Upper lobe of left lung (tissue), 6 donors: ENCODE measurements at places on chromosomes 13 and 19. TPM values are rescaled to one million over a fixed set of nuclear protein-coding genes. Genes with fewer than 3 reads are reported as not detected.

The NKG7 gene
- 3.4 TPM for total RNA-seq

The WDR88 gene
- total RNA-seq: not detected

DNA sequence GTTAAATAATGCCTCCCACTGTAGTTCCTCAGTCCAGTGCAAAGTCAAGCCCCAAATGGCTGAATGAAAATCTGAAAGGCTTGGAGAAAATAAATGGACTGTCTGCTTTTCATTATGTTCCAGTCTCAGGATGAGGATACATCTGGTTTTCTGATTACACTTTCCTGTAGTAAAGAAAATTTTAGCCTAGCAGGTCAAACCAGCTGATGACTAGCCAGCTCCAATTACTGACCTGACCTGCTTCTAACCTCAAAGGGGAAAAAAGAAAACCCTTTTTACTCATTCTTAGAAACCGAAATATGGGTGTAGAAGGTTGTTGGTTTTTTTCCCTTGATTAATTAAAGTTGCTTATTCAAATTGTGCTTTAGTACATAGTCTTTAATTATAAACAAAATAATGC lies 418.4 kb downstream of the EFNB2 start:
- DNase-seq: no peak
- H3K27ac ChIP-seq: no peak overlapping the region
- H3K4me3 ChIP-seq: no peak overlapping the region

DNA sequence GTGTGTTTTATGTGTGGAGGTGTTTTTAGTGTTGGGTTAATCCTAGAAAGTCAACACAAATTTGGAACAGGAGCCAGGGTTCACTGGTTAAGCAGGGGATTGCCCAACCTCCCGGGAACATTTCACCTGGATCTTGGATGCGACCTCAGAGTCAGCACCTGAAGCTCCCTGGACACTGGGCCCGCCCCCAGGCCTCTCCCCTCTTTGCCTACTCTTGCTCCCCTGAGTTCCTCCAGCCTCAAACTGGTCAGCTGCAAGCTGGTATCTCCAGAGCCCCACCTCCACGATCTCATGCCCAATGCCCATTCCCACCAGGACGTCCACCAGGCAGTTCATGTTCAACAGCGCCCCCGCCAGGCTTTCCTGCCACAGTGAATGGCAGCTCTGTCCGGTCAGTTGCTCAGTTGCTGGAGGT lies 9.7 kb downstream of the HSD17B14 start:
- H3K27ac ChIP-seq: no peak overlapping the region
- H3K4me1 ChIP-seq: no peaks in the 10 kb centered on the region
- DNase-seq: peak; percentile 90
- H3K36me3 ChIP-seq: peaks cover 6% of the 10 kb centered on the region
- no peak overlapping the region for H3K4me3 ChIP-seq

GRCh38 chr13:78215458-78216108 lies 297.0 kb upstream of the EDNRB start:
- H3K36me3 ChIP-seq: no peaks in the 10 kb centered on the region
- no peaks in the 10 kb centered on the region for H3K4me1 ChIP-seq
- no peak overlapping the region for H3K4me3 ChIP-seq
- DNase-seq: no peak

DNA sequence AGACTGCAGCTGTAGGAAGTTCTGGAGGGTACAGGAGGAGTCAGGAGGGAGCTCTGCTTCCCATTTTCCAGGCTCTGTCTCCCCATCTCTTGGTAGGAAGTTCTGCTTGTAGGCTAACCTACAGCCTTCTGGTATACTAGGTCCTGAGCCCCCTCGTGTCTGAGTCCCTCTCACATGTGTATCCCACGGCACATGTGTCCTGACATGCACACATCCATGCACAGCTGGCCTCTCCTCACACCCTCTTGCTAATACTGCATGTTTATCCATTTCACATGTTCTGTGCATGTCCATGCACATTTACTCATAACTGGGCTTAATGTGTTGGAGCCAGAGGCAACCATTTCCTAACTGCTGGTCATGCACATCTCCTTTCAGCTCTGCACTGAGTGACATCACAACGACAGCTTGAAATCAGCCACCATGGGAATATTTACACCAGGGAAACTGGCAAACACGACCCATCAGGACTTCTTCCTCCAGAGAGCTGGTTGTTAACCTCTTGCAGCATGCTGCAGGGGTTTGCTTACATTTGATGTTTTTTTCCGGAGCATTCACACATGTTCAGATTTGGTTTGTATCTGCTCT lies 3.0 kb downstream of the CD209 start:
- no peaks in the 10 kb centered on the region for H3K36me3 ChIP-seq
- H3K27me3 ChIP-seq: no peaks in the 10 kb centered on the region
- no peak overlapping the region for H3K27ac ChIP-seq
- H3K4me1 ChIP-seq: no peaks in the 10 kb centered on the region
- H3K4me3 ChIP-seq: no peak overlapping the region
- DNase-seq: no peak

DNA sequence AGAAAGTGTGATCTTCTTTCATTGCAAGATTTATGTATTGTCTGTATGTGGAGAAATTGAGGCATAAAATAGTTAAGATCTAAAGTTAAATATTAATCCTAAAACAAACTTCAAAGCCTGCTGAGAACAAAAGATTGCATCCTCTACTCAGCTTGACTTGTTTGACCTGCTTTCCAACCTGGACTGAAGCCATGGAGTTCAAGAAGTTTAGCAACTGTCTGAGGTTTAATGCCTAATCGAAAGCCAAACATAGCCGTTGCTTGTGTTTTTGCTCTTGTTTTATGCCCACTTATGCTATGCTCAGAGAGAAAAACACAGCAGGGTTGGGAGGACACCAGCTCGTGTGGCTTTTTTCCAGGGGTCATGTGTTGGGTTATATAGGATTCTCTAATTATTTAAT lies 135.6 kb downstream of the NUFIP1 start:
- no peak overlapping the region for H3K4me3 ChIP-seq
- H3K4me1 ChIP-seq: no peaks in the 10 kb centered on the region
- no peak for DNase-seq
- peak overlapping the region; percentile 57 for H3K27ac ChIP-seq

DNA sequence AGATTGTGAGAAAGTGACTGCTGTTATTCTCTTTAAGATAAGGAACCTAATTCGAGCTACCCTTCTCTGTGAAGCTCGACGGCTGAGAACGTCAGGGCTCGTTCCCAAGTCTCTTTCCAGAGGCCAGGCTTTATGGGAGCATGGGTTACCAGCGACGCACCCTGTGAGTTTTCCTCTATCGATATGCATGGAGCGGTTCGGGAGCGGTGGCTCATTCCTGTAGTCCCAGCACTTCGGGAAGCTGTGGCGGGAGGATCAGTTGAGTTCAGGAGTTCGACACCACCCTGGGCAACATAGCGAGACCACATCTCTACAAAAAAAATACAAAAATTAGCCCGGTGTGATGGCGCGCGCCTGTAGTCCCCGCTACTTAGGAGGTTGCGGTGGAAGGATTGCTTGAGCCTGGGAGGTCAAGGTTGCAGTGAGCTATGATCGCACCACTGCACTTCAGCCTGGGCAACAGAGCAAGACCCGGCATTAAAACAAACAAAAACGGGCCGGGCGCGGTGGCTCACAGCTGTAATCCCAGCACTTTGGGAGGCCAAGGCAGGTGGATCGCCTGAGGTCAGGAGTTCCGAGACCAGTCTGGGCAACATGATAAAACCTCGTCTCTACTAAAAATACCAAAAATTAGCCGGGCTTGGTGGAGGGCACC lies 681 bp upstream of the ZNF606 start:
- peaks cover 17% of the 10 kb centered on the region for H3K4me1 ChIP-seq
- no peaks in the 10 kb centered on the region for H3K27me3 ChIP-seq
- peaks cover 19% of the 10 kb centered on the region for H3K36me3 ChIP-seq
- no peak for DNase-seq

GRCh38 chr19:12800923-12801465 lies 606 bp downstream of the PRDX2 start:
- peak overlapping the region; percentile 71 for H3K4me3 ChIP-seq
- DNase-seq: peak; percentile 25
- H3K27ac ChIP-seq: peak overlapping the region; percentile 40

- no peaks in the 10 kb centered on the region for H3K36me3 ChIP-seq
- no peaks in the 10 kb centered on the region for H3K27me3 ChIP-seq
- no peaks in the 10 kb centered on the region for H3K4me1 ChIP-seq
- no peak overlapping the region for H3K27ac ChIP-seq
- no peak for DNase-seq
These were observed 66.4 kb upstream of the PCDH9 start for GRCh38 chr13:67296511-67296910.

- no peak overlapping the region for H3K4me3 ChIP-seq
- no peaks in the 10 kb centered on the region for H3K36me3 ChIP-seq
- no peaks in the 10 kb centered on the region for H3K27me3 ChIP-seq
- no peak overlapping the region for H3K27ac ChIP-seq
These were observed 198.1 kb downstream of the OXGR1 start for GRCh38 chr13:96796091-96796633.

- no peak overlapping the region for H3K4me3 ChIP-seq
- DNase-seq: peak; percentile 27
- H3K36me3 ChIP-seq: no peaks in the 10 kb centered on the region
- peaks cover 24% of the 10 kb centered on the region for H3K4me1 ChIP-seq
- H3K27me3 ChIP-seq: no peaks in the 10 kb centered on the region
- H3K27ac ChIP-seq: peak overlapping the region; percentile 24
These were observed 27.3 kb downstream of the SHISA2 start for GRCh38 chr13:26024558-26024957.

- DNase-seq: no peak
- H3K36me3 ChIP-seq: no peaks in the 10 kb centered on the region
- H3K27ac ChIP-seq: no peak overlapping the region
- H3K4me1 ChIP-seq: no peaks in the 10 kb centered on the region
- H3K27me3 ChIP-seq: no peaks in the 10 kb centered on the region
These were observed 685.6 kb upstream of the SLITRK1 start for GRCh38 chr13:84567848-84568247.
